ENCODE measurements at places on chromosomes 7 and 10.

DNA sequence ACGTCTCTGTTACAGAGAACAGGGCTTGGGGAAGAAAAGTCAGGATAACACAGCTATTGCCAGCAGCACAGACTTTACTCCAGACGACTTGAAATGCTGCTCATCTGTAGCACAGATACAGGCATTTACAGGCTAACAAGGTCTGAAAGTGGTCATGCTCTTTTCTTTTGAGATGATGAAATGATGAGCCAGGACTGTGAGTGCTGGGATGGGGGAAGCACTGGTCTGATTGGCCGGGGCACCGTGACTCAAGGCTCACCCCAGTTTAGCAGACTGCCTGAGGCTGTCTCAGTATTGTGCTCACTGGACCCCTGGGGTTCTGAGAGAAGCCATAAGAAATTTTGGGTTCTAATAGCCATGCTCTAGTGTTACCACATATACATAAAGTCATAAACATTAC is 12.4 kb downstream of the SMKR1 start:
- no peak for DNase-seq

DNA sequence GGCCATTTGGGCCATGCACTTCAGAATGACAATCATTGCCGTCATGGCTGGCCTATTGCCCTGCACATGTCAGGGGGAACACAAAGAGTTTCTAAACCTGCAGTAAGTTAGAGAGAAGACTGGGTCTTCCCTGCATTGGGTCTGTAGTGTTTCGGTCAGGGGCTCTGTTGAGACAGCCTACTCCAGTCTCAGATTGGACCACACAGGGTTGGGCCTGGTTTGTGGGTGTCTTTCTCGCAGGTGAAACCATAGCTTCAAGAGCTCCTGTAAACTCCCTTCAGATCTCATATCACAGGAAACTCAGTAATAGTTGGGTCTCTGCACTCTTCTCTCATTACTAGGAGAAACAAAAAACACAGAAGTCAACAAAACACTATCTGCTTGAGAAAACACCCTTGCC is 7.3 kb upstream of the TARP start:
- no peak for DNase-seq

DNA sequence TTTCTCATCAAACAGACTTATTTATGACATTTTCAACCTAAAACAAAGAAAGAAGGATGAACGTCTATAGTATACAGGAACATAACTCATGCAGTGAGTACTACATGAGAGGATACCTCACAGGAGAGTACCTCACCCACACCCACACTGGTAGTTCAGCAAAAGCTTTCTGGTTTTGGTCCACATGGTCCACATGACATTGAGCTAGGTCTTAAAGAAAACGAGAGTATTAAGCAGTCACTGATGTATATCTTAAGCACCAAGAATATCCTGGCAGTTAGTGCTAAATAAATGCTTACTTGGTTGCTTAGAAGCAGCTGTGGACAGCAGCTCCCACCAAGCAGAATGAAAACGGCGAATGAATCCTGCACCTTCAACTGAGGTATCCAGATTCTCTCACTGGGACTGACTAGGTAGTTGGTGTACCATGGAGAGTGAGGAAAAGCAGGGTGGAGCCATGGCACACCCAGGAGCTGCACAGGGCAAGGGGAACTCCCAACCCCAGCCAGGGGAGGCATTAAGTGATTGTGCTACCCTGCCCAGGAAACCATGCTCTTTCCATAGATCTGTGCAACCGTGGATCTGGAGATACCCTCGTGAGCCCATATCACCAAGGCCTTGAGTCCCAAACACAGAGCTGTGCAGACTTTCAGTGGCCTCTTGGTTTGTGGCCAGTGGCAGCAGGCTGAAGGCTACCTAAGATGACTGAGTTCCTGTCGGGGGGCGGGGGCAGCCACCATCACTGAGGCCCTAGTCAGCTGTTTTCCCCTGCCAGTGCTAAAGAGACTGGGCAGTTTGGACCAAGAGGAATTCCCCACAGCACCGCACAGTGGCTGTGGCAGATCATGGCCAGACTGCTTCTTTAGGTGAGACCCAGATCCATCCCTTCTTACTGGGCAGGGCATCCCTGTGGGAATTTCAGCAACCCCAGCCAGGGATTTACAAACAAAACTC is 143.4 kb downstream of the SGMS1 start:
- DNase-seq: no peak

- no peak for DNase-seq
These were observed 30.3 kb upstream of the BMPR1A start for GRCh38 chr10:86725980-86726676.

GRCh38 chr10:6988654-6989053 is 408.6 kb upstream of the PRKCQ start:
- DNase-seq: peak; percentile 19

All from stimulated activated CD4-positive, alpha-beta T cell treated with anti-CD3 and anti-CD28 coated beads, Interleukin-1b, Interleukin-23, amount 100 ng/mL, for 48 hours (primary cell).